CD4-positive, alpha-beta memory T cell (primary cell): ENCODE measurements at places on chromosomes 2 and 18. TPM values are rescaled to one million over a fixed set of nuclear protein-coding genes. Genes with fewer than 3 reads are reported as not detected.

- no peaks in the 10 kb centered on the region for H3K36me3 ChIP-seq
- peak within 1 kb of the TSS; percentile 84 for H3K27ac ChIP-seq
- H3K27me3 ChIP-seq, result no peaks in the 10 kb centered on the region
- H3K4me1 ChIP-seq, result peaks cover 78% of the 10 kb centered on the region
Observed at GRCh38 chr2:230326453-230327417, at the start of gene SP140L. SP140L (plus strand) TSS chr2:230327193; CDS start chr2:230327270, 77 bp downstream.

GRCh38 chr2:20227894-20228505 is 3.1 kb upstream of the SDC1 start:
- H3K36me3 ChIP-seq, result no peaks in the 10 kb centered on the region
- no peak overlapping the region for H3K27ac ChIP-seq
- DNase-seq, result no peak
- no peak overlapping the region for H3K4me3 ChIP-seq
- peaks cover 7% of the 10 kb centered on the region for H3K27me3 ChIP-seq
- peaks cover 7% of the 10 kb centered on the region for H3K4me1 ChIP-seq

GRCh38 chr2:102082571-102083392 is 59.8 kb upstream of the IL1R1 start:
- DNase-seq, result peak; percentile 54
- H3K4me1 ChIP-seq, result peaks cover 29% of the 10 kb centered on the region
- peak overlapping the region; percentile 2 for H3K4me3 ChIP-seq

DNA sequence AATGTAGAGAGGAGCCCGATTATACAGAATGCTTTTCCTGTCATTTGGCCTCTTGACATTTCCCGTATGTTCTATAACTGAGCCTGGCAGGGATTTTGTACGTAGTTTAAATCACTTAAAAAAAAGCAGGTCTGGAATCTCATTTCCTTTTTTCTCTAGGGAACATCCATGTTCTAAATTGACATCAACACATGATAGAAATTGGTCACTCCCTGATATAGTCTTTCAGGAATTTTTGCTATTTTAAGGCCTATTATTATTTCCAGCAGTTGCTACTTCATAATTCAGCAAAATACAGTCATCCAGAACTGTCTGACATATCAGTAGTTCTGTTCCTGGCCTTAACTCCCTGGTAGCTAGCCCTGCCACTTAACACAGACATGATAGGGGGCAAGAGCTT is 565.7 kb upstream of the ZEB2 start:
- no peaks in the 10 kb centered on the region for H3K27me3 ChIP-seq
- H3K36me3 ChIP-seq, result no peaks in the 10 kb centered on the region
- no peak for DNase-seq
- no peak overlapping the region for H3K27ac ChIP-seq
- H3K4me1 ChIP-seq, result no peaks in the 10 kb centered on the region

- no peak for DNase-seq
- no peak overlapping the region for H3K4me3 ChIP-seq
- no peak overlapping the region for H3K27ac ChIP-seq
- H3K36me3 ChIP-seq, result no peaks in the 10 kb centered on the region
- no peaks in the 10 kb centered on the region for H3K4me1 ChIP-seq
Observed at GRCh38 chr2:65762068-65762467, 329.7 kb upstream of the SPRED2 start.

The STARD6 gene
- not detected for total RNA-seq
